ENCODE measurements at places on chromosomes 7 and 10.

DNA sequence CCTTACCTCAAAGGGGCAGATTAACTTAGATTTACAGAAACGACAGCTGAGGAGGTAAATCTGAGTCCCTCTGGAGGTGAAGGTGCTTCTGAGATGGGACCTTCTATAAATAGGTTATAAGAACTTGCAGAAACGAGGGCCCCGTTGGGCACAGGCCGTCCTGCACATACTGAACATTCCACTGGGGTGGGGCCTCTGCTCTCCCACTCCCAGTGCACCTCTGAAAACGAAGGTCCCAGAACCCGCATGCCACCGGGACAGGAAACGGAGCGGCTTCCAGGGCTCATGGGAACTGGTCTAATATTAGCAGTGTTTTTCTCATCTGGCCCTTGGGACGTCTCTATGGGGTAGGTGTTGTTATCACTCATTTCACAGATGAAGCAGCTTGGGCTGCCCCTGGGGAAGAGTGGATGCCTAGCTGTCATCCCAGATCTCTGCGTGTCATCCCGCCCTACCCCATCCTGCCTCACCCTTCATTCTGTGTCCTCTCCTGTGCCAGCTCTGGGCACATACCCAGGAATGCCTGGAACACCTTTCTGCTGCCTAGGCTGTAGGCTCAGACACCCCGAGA is 19.6 kb downstream of the C10orf62 start:
- no peak for DNase-seq

DNA sequence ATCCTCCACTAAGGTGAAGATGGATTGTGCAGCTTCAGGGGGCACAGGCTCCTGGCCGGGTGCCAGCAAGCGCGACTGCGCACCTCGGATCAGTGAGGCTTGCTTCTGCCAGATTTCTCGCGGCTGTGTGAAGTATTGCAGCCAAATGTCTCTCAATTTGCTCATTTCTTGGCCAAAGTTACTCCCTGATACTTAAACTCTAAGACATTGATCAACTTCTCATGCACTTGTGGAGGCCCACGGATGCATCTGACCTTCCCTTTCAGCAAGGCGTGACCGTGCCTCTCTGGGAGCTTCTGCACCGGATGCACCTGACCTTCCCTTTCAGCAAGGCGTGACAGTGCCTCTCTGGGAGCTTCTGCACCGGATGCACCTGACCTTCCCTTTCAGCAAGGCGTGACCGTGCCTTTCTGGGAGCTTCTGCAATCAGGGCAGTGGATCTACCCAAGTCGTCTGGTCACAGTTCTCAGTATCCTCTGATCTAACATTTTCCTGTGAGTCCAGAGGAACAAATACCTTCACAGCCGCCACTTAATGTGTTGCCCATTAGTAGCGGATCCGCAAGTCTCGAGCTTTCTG is 248.3 kb downstream of the ADARB2 start:
- no peak for DNase-seq

- no peak for DNase-seq
These were observed 151.3 kb upstream of the KMT2E start for GRCh38 chr7:104862719-104863118.

- DNase-seq: no peak
These were observed 52.1 kb downstream of the ADRB1 start for GRCh38 chr10:114095559-114096337.

Data from activated naive CD4-positive, alpha-beta T cell treated with anti-CD3 and anti-CD28 coated beads, Interleukin-2, amount 50 U/mL, for 16 hours (primary cell).